ENCODE measurements at places on chromosomes 13 and 19. TPM values are rescaled to one million over a fixed set of nuclear protein-coding genes. Genes with fewer than 3 reads are reported as not detected.

The SLC39A3 gene
- 17.1 TPM for total RNA-seq

The TNNI3 gene
- 0.43 TPM for total RNA-seq

The PDCD2L gene
- total RNA-seq = 11.5 TPM

The HSD17B14 gene
- total RNA-seq = 26.6 TPM

The CBLC gene
- 19.4 TPM for total RNA-seq

The ZNF563 gene
- total RNA-seq = 3.5 TPM

The ZNF556 gene
- total RNA-seq = not detected

The ZNF30 gene
- 1.1 TPM for total RNA-seq

The ZNF850 gene
- total RNA-seq = 1.0 TPM

All from right lobe of liver (tissue), 6 donors.